ENCODE measurements at places on chromosomes 11 and 22. TPM values are rescaled to one million over a fixed set of nuclear protein-coding genes. Genes with fewer than 3 reads are reported as not detected.

SPI1 gene
- total RNA-seq = not detected

- peaks cover 12% of the 10 kb centered on the region for H3K4me1 ChIP-seq
- no peaks in the 10 kb centered on the region for H3K27me3 ChIP-seq
- peaks cover 7% of the 10 kb centered on the region for H3K36me3 ChIP-seq
- H3K4me3 ChIP-seq = no peak overlapping the region
Measured at GRCh38 chr11:4090258-4090657, 4.3 kb upstream of the RRM1 start.

DNA sequence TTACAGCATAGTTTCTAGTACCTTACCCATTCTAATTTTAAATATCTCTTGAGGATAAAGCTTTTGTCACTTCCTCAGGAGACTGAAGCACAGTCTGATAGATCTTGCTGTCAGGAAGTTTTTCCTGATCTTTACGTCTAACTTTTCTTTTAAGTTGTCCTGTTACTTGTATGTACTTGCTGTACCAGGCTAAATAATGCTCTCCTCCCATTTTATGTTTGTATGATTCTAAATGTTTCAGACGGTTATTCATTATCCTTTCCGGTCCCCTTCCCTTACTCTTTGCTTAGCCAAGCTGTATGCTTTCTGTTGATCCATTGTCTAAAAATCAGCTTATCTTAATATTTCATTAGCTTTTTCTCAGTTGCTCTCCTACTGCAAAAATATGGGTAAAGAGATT lies 6.0 kb downstream of the ARHGEF12 start:
- no peak overlapping the region for H3K27ac ChIP-seq
- no peak for DNase-seq
- H3K27me3 ChIP-seq = no peaks in the 10 kb centered on the region
- H3K36me3 ChIP-seq = no peaks in the 10 kb centered on the region

DNA sequence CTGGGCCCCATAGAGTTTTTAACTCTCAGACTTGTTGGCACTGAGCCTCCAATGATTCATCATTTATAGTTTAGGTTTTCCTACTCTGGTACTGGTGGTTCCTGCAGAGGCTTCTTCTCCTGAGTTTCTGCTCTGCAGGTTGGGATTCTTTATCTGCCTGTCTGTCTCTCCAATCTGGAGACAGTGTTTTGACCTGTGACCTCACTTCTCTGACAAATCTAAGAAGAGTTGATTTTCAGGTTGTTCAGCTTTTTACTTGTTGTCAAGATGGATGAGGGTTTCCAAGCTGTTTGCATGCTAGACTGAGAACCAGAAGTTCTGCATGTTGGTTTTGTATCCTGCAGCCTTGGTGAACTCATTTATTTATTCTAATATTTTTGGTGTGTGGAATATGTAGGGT lies 63.9 kb downstream of the JAM3 start:
- no peaks in the 10 kb centered on the region for H3K4me1 ChIP-seq
- H3K36me3 ChIP-seq = no peaks in the 10 kb centered on the region
- no peak overlapping the region for H3K27ac ChIP-seq
- H3K4me3 ChIP-seq = no peak overlapping the region

GRCh38 chr11:61477727-61478148 lies 30.8 kb upstream of the LRRC10B start:
- no peaks in the 10 kb centered on the region for H3K36me3 ChIP-seq
- H3K4me1 ChIP-seq = peaks cover 15% of the 10 kb centered on the region
- H3K27ac ChIP-seq = no peak overlapping the region
- peak; percentile 89 for DNase-seq
- peaks cover 11% of the 10 kb centered on the region for H3K27me3 ChIP-seq
- H3K4me3 ChIP-seq = no peak overlapping the region

GRCh38 chr11:13054278-13054677 lies 45.2 kb downstream of the RASSF10 start:
- H3K4me3 ChIP-seq = no peak overlapping the region
- no peaks in the 10 kb centered on the region for H3K27me3 ChIP-seq
- H3K36me3 ChIP-seq = no peaks in the 10 kb centered on the region
- H3K4me1 ChIP-seq = no peaks in the 10 kb centered on the region
- H3K27ac ChIP-seq = no peak overlapping the region

GRCh38 chr11:29019960-29020683 lies 911.9 kb downstream of the METTL15 start:
- no peak for DNase-seq
- peak overlapping the region; percentile 68 for H3K27ac ChIP-seq
- H3K27me3 ChIP-seq = no peaks in the 10 kb centered on the region
- no peaks in the 10 kb centered on the region for H3K36me3 ChIP-seq
- H3K4me1 ChIP-seq = peaks cover 22% of the 10 kb centered on the region

DNA sequence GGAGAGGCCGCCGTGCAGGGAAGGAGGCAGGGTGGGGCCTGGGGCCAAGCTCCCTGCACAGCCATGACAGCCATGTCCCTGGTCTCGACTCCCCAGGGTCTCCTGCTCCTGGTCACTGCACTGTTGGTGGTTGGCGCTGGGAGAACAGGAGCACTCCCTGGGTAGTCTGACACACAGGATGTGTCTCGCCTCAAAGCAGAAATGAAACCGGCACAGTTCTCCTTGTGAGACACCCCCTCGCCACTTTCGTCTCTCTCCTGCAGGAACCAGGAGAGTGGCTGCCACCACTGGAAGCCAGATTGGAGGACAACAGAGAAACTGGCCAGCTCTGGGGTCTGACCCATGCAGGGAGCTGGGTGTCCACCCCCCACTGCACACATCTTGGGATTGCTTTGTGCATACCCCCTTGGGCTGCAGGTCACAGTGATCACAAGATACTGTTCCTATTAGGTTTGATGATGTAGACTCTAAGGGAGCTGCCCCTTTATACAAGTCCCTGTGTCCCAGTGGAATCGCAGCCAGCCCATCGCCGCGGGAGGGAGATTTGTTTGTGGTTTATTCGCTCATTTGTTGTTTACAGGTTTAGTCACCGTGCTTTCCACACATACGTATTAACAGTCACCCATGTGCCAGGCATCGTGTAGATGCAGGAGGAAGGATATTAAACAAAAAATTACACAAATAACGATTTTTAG lies 27.0 kb upstream of the YWHAH start:
- no peak overlapping the region for H3K4me3 ChIP-seq
- no peak for DNase-seq
- peaks cover 3% of the 10 kb centered on the region for H3K4me1 ChIP-seq
- H3K36me3 ChIP-seq = no peaks in the 10 kb centered on the region
- H3K27me3 ChIP-seq = peaks cover 3% of the 10 kb centered on the region
- H3K27ac ChIP-seq = no peak overlapping the region

Measured in osteoblast (primary cell).